ENCODE measurements at places on chromosomes 7 and 10.

- no peak for DNase-seq
Measured at GRCh38 chr10:103086261-103086660, 106.8 kb downstream of the NT5C2 start.

- no peak for DNase-seq
Measured at GRCh38 chr7:158992759-158993158, 136.4 kb downstream of the DYNC2I1 start.

- DNase-seq = peak; percentile 32
Measured at GRCh38 chr7:90903841-90904240, 307.7 kb downstream of the CDK14 start.

DNA sequence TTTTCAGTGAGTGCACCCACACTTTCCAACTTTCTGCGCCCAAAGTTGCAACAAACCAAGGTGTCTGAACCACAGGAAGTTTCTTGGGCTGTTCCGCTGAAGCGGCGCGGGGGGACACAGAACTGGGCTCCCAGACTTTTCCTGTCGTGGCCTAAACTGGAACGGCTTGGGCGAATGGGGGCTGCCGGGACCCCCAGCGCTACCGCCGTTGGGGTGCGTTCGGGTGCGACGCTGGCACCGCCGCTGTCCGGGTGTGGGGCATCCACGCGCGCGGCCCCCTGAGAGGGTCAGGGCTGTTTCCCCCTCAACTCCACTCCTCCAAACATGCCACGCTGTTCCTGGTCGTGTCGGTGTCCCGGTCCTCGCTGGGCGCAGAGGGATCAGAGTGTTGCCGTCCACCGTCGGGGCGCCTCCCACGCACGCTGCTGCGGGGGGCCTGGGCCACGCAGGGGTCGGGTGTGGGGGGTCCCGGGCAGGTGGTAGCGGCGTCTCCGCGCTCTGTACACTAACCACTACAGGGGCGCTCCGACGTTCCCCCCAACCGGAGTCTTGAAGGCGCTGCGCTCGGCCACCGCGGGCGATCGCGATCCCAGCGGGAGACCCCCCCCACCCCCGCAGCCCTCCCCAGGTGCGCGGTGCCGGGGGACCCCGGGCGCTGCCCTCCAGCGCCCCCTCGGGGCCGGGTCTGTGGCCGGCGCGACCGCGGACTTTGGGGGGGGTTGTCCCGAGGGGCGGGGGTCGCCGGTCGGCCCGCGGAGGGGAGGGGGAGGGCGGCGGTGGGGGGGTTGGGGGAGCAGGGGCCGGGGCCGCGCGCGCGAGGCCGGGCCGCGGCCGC, 2.2 kb upstream of the CUX1 start:
- DNase-seq = no peak

DNA sequence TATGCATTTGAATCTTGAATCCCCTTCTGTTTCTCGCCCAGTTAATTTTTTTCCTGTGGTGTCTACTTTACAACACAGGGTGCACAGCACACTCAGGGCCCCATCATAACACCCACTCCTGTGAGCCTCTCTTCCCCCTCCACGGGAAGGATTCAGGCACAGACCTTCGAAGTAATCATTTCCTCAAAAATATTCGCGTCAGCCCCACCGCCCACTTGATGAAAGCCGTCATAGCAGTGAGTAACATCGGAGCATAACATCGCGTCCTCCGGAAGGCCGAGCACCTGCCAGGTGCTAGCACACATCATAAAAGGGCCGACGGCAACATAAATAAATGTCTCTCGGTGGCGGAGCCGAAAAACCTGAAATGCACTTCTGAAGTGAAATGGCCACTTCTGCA, 201.7 kb upstream of the ADARB2 start:
- no peak for DNase-seq

DNA sequence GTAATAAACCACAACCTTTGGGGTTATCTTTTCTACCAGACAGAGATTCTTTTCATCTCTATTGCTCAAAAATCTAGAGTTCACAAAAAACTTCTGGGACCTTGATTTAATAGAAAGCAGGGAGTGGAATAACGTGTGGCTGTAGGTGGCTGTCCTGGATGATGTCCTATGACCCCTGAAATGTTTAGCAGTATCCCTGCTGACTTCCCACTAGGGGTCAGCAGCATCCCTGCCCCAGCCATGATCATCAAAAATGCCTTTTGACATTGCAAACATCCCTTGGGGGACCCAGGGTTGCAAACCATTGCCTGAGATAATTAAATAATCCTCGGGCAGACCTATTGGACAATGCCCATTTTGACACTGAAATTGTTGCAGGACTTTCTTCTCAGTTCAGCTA, 177.1 kb downstream of the USP6NL start:
- DNase-seq = no peak

DNA sequence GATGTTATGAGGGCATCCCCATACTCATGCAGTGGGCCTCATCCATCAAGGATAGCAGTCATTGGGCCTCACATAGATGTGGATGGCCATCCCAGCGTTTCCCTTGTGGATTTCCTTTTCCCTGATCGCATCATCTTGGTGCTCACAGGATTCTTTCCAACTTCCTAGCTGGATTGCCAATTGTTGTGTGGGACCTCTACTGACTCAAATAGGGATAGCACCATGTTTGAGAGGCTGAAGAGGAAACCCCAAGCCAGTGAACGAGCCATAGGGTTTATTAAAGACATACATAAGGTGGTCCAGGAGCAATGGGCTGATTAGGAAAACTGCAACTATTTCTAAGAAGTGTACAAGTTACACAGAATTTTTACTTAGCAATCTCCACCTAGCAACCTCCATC, 21.8 kb downstream of the ASZ1 start:
- DNase-seq = no peak

GRCh38 chr7:27560706-27561235, 101.9 kb downstream of the HIBADH start:
- DNase-seq = no peak

DNA sequence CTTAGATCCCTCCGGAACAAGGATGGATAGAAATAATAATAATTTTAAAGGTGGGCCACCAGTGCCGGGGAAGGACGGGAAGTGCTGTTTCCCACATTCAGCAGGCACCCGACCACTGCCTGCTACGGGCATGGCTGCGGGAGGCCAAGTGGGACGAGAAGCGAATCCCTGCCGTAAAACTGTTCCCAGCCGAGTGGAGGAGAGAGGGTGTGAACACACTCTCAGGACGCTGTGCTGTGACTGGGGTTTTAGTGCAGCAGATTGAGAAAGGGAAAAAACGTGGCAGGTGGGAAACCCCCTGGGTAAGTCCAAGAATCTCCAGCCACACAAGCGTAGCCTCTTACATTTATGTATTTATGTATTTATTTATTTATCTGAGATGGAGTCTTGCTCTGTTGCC, 158.8 kb downstream of the DNAJB6 start:
- DNase-seq = no peak

DNA sequence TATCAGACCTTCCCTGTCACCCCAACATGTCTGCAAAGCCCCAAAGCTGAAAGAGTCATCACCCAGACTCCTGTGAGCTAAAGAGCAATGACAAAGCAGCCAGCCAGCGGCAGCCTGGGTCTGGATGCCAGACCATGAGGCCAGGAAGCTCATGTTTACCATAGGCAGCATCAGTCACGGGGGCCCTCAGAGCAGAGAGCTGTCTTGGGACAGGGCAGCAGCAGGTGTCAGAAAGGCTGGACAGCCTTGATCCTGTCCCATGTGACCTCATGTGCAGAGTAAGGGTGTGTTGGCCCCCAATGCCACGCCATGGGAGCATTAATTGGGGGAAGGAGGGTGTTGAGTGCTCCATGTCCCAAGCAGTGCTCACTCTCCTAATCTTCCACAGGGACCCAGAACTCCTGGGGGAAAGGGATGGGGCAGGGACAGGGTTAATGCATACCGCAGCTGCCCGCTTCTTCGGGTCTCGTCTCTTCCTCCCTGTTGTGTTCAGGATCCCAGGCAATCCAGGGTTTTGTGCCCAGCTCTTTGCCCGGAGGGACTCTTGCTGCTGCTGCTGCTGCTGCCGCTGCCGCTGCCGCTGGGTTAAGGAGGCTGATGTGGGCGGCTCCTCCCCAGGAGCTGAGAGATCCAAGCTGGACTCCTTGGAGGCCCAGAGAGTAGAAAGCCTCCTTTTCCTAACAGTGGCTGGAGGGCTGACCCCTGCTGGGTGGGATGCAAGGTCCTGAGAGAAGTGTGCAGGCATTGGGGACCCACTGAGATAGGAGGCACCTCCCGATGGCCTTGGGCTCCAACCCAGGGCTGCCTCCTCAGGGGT, 7.1 kb downstream of the CCDC201 start:
- no peak for DNase-seq

- DNase-seq = no peak
Measured at GRCh38 chr7:90688810-90689209, 92.7 kb downstream of the CDK14 start.

DNA sequence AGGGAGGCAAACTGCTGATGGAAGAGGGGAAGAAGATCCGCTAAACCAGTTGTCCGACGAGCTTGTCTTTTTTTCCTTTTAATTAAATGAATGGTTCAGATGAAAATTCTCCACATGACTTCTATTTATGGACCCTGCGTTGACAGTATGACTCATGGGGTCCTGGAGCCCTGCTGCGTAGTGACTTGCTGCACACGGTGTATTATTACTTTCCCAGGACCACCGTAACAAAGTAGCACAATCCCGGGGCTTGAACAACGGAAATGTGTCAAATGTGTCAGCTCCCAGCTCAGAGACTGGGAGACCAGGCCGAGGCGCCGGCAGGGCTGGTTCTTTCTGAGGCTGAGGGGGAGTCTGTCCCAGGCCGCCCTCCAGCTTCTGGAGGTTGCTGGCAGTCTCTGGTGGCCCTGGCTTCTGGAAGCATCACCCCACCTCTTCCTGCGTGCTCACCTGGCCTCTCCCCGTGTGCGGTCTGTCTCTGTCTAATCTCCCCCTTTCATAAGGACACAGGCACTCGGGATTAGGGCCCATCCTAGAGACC, 33.8 kb upstream of the MNX1 start:
- DNase-seq = no peak

DNA sequence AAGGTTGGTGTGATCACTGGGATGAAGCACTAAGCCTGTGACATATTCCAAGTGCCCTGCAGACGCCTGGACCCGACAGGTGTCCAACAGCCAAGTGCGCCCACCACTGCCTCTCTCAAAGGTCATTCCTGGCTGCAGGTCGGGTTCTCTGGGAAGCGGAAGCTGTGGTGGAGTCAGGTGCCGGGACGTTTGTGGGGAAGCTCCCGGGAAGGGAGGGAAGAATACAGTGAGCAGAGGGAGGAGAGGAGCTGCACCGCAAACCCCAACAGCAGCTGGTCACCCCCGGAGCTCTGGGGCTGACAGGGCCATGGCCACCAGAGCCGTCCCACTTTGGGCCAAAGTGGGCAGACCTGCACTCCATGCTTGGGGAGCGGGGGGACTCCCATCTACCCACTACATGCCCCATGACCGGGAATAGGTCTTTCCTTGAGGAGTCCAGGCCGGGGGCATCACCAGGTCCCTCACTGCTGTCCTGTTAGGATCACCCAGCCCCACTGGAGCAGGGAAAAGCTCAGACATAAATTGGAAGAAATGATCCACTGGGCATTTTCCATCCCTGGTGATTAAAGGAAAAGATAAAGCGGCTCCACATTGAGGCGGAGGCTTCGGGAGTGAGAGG, 84.5 kb upstream of the PPP2R2D start:
- DNase-seq = no peak

- DNase-seq = no peak
Measured at GRCh38 chr7:36406156-36406555, 16.5 kb downstream of the ANLN start.

- DNase-seq = no peak
Measured at GRCh38 chr10:91681361-91682276, 48.7 kb upstream of the PPP1R3C start.

DNA sequence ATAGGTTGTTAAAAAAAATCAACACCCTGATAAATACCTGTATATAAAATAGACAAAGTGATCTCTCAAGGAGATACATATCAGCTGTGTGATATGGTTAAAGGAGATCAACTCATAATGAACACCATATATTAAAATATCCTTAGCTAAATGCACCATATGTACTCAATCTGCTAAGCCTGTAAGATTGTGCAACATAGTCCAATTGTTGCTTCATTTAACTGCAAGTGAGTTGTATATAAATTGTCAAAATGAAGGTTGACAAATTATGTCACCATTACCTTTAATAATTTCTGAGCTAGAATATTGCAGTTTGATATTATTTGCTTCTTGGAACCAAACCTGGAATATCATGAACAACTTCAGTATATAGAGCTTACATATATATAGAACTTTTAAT, 283.7 kb downstream of the MALRD1 start:
- no peak for DNase-seq

GRCh38 chr10:75632805-75633462, 201.5 kb downstream of the LRMDA start:
- DNase-seq = peak; percentile 45

DNA sequence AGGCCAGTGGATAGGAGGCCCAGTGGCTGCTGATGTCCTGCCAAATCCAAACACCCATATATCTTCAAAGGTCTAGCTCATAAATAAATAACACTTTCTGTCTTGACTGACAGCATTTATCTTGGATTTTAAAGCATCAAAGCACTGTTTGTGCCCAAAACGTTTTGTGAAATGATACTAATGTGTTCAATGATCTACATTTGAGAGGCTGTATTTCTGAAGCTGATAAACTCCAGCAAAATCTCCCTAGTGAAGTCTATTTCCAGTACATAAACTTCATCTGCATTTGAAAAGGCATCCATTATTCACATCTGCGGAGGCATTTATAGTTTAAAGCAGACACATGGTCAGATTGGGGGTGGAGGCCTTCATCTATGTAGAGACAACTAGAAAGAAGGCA, 276.3 kb downstream of the HPSE2 start:
- DNase-seq = no peak

DNA sequence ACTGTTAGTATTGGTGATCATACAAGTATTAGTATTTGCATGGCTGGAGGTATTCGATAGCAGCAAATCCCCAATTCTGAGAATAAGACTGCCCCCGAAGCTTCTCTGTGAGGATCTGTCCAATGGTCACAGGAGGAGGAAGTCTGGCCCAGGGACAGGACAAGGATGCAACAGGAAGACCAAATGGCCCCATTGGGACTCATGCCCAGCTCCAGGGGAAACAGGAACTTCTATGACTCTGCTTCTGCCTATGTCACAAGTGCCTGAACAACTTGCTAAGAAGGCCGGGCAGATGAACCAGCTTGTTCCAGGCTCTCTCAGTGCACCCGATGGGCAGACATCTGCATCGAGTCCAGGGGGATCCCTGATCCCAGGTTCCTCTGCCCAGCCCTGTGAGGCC, 172.0 kb upstream of the GRB10 start:
- DNase-seq = no peak

All from right hindlimb (tissue), 1 donor.